ENCODE measurements at places on chromosomes 4 and X.

DNA sequence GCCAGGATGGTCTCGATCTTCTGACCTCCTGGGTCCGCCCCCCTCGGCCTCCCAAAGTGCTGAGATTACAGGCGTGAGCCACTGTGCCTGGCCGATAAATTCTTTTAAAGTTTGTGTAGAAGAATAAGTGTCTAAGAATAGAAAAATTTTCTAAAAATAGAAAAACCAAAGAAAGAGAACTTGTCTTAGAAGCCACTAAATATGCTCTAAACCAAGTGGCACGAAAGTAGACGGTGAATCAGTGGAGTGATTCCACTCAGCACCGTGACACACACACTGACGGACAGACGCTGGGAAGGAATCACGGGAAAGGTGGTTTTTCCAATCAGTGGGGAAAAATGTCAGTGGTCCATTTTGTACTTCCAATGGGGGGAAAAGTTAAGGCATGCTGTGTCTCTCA lies 72.7 kb upstream of the PSAPL1 start:
- no peak for DNase-seq

DNA sequence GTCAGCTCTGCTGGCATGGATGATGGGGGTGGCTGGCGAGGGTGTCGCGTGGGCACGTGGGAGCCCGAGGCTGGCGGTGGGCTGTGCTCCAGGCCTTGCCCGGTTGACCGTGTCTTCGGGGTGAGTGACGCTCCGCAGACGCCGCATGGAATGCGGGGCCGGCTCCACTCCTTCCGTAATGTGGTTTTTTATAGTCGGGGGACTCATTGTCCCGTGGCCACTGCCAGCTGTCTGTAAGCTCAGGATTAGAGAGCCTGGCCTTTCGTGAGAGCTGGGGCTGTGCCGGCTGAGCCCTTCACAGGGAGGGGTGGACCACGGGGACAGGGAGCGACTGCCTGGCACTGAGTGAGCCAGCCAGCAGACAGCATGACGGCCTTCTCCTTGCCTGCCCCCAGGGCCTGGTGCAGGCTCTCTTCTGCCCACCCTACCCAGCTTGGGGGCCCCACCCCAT lies 20.4 kb downstream of the DOK7 start:
- no peak for DNase-seq

- no peak for DNase-seq
Measured at GRCh38 chr4:57214654-57215411, 104.6 kb upstream of the IGFBP7 start.

GRCh38 chrX:45756557-45756956 lies 555.9 kb upstream of the DIPK2B start:
- DNase-seq = no peak

DNA sequence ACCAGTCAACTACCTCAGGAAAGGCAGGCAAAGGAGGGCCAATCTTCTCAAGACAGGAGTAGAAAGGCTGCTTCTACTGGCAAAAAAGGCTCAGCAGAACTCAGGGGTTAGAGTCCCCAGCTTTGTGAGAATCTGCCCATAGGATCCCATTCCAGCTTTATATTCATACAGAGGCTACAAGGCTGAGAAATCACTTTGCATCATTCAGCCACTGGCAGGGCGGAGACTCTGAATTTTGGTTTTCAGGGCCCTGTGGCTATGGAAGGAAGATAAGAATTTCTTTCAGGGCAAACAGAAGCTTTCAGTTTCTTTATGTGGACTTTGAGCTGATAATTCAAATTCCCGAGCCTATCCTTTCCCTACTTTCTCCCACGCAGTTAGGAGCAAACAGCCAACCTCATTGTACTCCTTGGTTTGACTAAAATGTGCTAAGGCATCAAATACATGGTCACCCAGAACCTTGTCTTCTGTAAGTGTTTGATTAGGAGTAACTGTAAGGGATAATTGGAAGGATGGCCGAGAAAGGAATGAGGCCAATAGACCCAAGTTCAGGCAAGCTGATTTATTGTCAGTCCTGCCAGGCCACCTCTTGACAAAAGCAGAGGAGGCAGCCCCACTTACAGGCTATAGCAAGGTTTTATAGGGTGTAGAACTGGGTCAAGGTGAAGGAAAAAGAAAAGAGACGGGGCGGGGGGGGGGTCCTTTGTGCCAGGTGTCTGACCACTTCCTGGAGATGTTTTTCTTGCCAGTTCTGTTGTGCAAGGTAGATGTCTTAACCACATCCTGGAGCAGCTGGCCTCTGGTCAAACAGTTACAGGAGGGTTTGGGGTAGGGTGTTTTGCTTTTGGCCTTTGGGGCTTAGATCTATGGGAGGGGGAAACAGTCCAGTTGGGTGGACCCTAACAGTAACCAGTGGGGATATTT lies 165.3 kb upstream of the PPP1R2C start:
- no peak for DNase-seq

GRCh38 chr4:24770667-24771066 lies 24.7 kb upstream of the SOD3 start:
- DNase-seq = no peak

DNA sequence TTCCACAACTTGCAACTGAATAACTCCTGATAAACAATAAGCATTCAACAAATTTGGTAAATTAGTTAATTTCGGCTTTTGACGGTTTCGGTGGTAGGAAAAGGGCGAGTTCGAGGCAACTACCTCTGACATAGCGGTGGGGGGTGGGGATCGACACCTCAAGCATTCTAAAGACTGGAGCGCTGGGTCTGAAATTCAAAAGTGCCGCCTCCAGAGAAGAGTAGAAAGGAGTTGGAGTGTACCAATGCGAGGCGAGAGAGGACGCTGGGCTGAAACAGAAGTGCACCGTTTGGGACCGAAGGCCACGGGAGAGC lies 725 bp downstream of the SMC1A start:
- DNase-seq = no peak

DNA sequence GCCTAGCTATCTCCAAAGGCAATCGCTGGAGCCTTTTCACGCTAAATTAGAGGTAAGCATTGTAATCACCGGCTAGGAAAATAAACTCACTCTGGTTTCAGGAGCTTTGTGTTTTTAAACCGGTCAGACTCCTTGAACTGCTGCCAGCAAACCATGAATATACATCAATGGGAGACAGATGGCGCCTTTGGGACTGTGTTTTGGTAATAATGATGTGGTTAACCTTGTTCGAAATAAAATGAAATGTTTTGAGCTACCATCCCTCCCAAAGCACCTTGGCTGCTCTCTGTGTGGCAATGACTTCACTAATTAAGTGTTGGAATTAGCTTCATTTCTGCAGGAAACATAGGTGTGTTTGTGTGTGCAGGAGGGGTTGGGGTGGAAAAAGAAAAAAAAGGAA lies 65.3 kb downstream of the CLNK start:
- DNase-seq = no peak

- no peak for DNase-seq
Measured at GRCh38 chr4:36163198-36163597, 81.1 kb downstream of the ARAP2 start.

GRCh38 chrX:122850326-122850725 lies 333.8 kb upstream of the GRIA3 start:
- DNase-seq = no peak

DNA sequence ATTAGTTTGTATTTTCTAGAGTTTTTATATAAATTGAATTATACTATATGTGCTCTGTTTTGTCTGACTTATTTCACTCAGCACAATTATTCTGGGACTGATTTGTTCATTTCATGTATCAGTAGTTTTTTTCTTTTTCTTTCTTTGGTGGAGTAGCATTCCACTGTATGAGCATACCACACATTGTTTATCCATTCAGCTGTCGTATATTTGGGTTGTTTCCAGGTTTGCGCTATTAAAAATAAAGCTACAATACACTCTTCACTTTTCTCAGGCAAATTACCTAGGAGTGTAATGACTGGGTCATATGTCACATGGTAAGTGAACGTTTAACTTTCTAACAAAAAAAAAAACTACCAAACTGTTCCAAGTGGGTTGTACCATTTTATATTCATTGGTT lies 9.6 kb upstream of the OTUD4 start:
- DNase-seq = no peak

DNA sequence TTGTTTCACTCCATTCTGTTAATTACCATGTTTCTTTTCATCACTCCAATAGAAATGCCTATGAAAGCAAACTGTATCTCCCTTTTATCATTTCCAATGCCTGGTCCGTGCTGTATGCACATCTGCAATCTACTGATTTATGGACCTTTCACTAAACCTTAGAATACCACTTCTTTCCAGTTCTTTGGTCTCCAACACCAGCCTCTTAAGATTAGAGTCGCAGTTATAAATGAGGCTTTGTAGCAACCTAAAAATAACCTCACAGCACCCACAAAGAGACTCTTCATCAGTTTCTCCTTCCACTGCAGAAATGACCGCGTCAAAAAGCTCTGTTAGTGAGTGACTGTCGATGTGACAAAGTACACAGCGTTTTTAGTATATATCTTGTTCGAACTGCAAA lies 282.6 kb downstream of the ADGRA3 start:
- no peak for DNase-seq

DNA sequence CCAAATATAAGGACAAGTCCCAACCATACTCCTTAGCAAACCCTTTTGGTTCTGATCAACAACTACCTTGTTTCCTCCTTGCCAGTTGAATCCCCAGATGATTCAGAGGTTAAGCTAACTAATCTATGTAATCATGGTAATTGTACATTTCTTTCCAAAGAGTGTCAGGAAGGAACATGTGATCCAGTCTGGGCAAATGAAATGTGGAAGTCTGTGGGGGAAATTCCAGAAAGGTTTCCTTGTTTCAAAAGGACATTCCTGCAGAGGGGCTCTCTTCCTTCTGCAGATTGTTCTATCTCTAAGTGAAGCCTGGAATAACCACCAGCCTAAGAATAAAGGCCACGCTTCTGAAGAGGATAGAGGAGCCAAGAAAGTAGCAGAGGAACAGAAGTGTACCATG lies 7.0 kb downstream of the PRSS12 start:
- DNase-seq = no peak

- DNase-seq = no peak
Measured at GRCh38 chr4:25169446-25169845, 9.2 kb upstream of the SEPSECS start.

DNA sequence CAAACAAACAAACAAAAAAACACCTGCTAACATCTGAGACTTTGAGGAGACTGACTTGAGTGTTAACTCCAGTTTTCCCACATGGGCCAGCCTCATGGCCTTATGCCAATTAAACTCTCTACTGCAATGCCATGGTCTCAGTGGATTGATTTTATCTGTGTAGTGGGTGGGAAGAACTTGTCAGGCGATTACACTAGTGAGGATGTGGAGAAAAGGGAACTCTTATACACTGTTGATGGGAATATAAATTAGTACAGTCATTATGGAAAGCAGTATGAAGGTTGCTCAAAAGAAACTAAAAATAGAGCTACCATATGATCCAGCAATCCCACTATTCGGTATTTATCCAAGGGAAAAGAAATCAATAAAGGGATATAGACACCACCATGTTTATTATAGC lies 12.8 kb upstream of the XIAP start:
- DNase-seq = no peak

- DNase-seq = no peak
Measured at GRCh38 chrX:24483596-24483995, 18.5 kb downstream of the PDK3 start.

GRCh38 chrX:102654696-102655095 lies 3.4 kb downstream of the GPRASP1 start:
- no peak for DNase-seq

GRCh38 chr4:14915018-14915417 lies 87.3 kb upstream of the CPEB2 start:
- no peak for DNase-seq

DNA sequence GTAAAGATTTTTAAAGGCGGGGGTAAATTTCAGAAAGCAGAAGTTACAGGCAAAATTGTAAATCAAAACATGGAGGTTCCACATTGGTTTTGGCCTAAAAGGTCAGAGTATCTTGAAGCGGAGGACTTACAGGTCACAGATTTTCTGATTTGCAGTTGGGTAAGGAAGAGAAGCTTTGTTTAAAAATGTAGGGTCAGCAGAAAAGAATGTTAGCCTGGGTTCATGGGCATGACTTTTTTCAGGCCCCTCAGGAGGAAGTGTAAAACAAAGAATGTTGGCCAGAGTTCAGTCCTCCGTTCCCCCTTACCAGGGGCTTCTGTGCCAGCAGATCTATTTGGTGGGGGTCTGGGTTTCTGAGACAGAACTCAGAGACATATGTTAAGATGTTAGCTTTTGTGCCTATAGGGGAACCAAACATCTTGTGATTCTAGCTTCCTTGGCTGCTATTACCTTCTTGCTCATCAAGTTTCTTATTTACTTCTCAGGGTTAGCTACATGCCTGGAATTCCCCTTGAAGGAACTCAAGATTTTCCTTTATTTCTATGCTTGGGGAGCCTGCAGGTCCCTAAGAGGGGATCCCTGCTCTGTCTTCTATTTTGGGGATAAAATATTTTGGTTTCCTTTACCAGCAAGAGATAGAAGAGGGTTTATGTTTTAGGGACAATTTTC lies 160.3 kb downstream of the ANK2 start:
- no peak for DNase-seq

- no peak for DNase-seq
Measured at GRCh38 chr4:48223633-48224295, 45.9 kb downstream of the TEC start.

Data from hypothalamus (tissue), 51 donors.